Endodermal cell (in vitro differentiated cells): ENCODE measurements at places on chromosomes 13 and 19. TPM values are rescaled to one million over a fixed set of nuclear protein-coding genes. Genes with fewer than 3 reads are reported as not detected.
A peak's percentile ranks its signal among the peaks of the same experiment; 100 is the strongest.

DNA sequence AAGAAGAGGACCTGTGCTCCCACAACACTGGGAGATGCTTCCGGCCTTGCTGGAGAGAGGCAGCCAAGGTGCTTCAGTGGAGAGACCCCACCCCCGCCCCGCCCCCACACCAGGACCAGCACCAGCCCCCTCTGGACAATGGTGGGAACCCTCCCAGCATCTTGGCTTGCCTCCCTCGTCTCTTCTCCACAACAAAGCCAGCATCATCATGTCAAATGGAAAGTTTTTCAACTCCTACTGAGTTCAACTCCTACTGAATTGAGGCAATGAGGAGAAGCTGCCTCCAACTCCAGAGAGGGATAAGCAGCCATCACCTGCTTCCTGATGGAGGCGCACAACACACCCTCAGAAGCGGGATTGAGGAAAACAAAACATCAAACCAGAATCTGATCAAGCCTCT is 12.8 kb downstream of the DEDD2 start:
- H3K4me3 ChIP-seq: no peak overlapping the region
- H3K4me1 ChIP-seq: no peaks in the 10 kb centered on the region
- H3K36me3 ChIP-seq: peaks cover 63% of the 10 kb centered on the region
- H3K27me3 ChIP-seq: no peaks in the 10 kb centered on the region
- no peak overlapping the region for H3K27ac ChIP-seq

DNA sequence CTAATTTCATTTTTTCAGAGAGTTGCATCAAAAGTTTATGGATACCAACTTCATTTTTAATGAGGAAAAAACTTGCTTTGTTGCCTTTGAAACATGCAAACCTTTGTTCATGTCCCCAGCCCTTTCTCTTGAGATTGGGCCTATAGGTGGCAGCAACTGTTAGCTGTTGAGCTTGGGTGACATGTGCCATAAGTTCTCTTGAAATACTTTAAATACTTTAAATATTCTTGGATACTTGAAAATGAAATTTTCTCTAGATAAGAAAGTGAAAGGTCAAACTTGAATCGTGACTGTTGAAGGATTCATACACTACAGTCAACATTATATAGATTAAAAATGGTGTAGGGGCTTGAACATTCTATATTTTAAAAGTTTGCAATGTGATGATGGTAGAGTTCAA is 294.9 kb downstream of the NDFIP2 start:
- H3K27me3 ChIP-seq: no peaks in the 10 kb centered on the region
- peak; percentile 75 for DNase-seq
- H3K27ac ChIP-seq: no peak overlapping the region
- no peaks in the 10 kb centered on the region for H3K36me3 ChIP-seq
- H3K4me1 ChIP-seq: peaks cover 17% of the 10 kb centered on the region

DNA sequence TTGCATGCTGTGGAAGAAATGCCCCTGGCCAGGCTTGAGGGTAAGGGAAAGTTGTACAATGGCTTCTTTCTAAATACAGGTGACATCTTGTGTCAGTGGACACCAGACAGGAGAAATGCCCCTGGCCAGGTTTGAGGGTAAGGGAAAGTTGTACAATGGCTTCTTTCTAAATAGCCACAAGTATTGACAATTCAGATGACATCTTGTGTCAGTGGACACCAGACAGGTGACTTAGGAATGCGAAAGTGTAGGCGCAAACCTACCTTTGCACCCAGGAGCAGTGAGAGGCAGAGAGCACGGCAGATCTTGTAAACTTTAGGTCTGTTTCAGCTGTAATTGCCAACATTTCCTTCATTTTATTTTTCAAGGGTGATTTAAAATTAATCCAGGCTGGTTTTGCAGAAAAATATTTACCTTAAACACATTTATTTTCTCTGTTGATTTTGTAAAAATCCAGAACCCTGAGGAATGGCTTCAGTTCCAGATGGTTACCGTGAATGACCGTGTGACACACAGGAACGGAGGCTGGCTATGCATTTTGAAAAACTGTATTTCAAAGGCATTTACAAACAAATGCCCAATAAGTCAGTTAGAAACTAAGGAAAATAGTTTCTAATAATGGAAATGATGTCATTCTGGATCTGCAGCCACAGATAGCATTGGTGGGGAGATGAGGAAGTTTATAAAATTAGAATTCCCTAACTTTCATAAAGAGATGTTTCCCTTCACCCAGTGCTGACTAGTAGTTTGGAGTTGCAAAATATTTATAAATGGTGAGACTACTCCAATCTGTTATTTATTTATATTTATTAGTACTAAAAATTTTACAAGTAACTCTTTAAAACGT is 34.9 kb downstream of the TNFSF13B start:
- no peak overlapping the region for H3K4me3 ChIP-seq
- H3K27ac ChIP-seq: no peak overlapping the region
- H3K4me1 ChIP-seq: no peaks in the 10 kb centered on the region

DNA sequence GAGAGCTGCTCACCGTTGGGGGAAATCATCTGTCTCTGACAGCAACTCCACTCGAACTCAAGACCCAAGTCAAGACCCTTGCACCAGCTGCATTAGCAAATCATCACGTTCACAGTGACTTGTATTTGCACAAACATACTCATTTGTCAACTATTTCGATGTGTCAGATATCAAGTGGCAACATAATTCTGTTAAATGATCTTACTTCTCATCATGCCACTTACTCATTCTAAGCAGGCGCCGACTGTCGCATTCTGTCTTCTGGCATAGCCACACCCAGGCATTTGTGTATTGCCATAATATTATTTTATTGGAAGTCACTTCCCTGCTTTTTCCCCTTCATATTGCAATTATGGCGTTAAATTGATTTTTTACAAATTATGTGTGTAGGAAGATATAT is 23.0 kb upstream of the ATP1A3 start:
- no peak overlapping the region for H3K4me3 ChIP-seq
- no peaks in the 10 kb centered on the region for H3K36me3 ChIP-seq
- DNase-seq: no peak
- no peak overlapping the region for H3K27ac ChIP-seq
- H3K27me3 ChIP-seq: no peaks in the 10 kb centered on the region

GRCh38 chr19:33424181-33424580 is 50.7 kb downstream of the CEBPG start:
- no peaks in the 10 kb centered on the region for H3K36me3 ChIP-seq
- H3K27me3 ChIP-seq: no peaks in the 10 kb centered on the region
- H3K27ac ChIP-seq: no peak overlapping the region
- no peaks in the 10 kb centered on the region for H3K4me1 ChIP-seq
- H3K4me3 ChIP-seq: no peak overlapping the region
- no peak for DNase-seq

- no peaks in the 10 kb centered on the region for H3K27me3 ChIP-seq
- no peak overlapping the region for H3K27ac ChIP-seq
- no peaks in the 10 kb centered on the region for H3K36me3 ChIP-seq
- peak; percentile 48 for DNase-seq
Observed at GRCh38 chr19:15577184-15577771, 37.7 kb upstream of the CYP4F8 start.

- DNase-seq: peak; percentile 59
- H3K27ac ChIP-seq: no peak overlapping the region
- no peak overlapping the region for H3K4me3 ChIP-seq
- H3K27me3 ChIP-seq: no peaks in the 10 kb centered on the region
- no peaks in the 10 kb centered on the region for H3K36me3 ChIP-seq
Observed at GRCh38 chr19:3178973-3179738, 587 bp downstream of the S1PR4 start.

GRCh38 chr19:44908836-44909261 is 3.3 kb downstream of the APOE start:
- H3K4me3 ChIP-seq: no peak overlapping the region
- H3K27me3 ChIP-seq: no peaks in the 10 kb centered on the region
- peaks cover 4% of the 10 kb centered on the region for H3K4me1 ChIP-seq
- peaks cover 19% of the 10 kb centered on the region for H3K36me3 ChIP-seq
- no peak overlapping the region for H3K27ac ChIP-seq
- DNase-seq: no peak

- no peaks in the 10 kb centered on the region for H3K27me3 ChIP-seq
- H3K4me3 ChIP-seq: no peak overlapping the region
- no peaks in the 10 kb centered on the region for H3K4me1 ChIP-seq
- H3K27ac ChIP-seq: peak overlapping the region; percentile 41
Observed at GRCh38 chr19:34232566-34233481, 21.5 kb upstream of the GARRE1 start.

DNA sequence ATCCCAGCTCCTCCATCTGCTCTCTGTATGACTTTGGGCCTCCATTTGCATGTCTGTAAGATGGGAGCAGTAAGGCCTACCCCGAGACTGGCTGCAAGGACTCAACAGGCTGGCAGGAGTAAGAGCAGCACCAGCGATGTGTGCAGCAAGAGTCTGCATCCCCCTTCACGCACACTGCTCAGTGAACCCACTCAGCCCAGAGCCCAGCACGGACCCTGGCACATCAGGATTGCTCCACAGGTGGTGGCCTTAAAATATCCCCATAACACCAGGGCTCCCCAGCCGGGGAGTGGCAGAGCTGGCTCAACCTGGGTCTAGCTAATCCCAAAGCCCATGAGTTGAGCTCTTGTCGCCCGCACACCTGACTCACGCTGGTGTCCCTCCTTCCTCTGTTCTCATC is 23.4 kb downstream of the VRK3 start:
- H3K4me3 ChIP-seq: no peak overlapping the region
- no peak overlapping the region for H3K27ac ChIP-seq

DNA sequence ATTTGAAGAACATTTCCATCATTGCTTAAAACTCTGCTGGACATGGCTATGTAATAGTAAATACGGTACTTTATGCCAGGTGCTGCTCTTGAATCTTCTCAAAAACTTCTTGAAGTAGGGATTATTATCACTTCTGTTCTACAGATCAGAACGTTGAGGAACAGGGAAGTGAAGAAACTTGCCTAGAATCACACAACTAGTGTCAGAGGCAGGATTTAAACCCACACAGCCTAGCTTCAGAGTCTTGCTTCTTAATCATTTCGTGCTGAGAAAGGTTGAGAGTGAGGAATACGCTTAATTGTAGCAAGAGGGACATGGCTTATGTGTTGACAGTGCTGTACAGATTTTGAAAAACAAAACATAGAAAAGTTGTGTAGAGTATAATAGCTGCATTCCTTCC is 13.5 kb downstream of the TM9SF2 start:
- H3K27me3 ChIP-seq: no peaks in the 10 kb centered on the region
- DNase-seq: no peak
- no peak overlapping the region for H3K27ac ChIP-seq
- no peak overlapping the region for H3K4me3 ChIP-seq
- no peaks in the 10 kb centered on the region for H3K4me1 ChIP-seq

DNA sequence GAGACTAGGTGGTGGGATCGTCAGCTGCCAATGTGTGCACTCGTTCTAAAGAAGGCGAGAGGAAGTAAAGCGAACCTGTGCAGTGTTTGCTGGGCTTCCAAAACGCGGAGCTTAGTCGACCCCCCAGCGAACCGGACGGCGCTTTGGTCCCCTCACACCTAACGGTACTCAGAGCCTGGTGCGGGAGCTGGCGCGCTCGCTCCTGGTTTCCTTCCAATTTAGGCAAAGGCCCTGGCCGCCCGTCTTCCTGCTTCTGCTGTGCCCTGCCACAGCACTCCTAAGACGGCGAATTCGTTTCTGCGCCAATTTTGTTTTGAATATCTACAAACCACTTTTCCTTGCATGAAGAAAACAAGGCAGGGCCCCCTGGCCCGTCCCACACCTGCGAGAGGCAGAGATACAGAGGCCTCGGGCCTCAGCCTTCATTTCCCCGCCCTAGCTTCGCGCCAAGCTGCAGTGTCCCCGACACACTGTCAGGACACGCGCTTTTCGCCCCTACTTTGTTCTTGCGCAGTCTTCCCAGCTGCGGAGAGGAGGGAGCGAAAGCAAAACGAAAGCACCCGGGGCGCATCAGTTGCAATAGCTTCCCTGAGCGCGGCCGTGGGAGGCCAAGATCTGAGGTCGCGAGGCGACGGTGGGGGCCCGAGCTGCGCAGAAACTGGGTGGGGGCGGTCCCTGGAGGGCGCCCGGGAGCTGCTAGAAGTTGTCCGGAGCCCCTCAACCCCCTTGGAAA is 111.9 kb downstream of the KCNRG start:
- peaks cover 84% of the 10 kb centered on the region for H3K27me3 ChIP-seq
- peaks cover 18% of the 10 kb centered on the region for H3K4me1 ChIP-seq
- no peaks in the 10 kb centered on the region for H3K36me3 ChIP-seq
- no peak overlapping the region for H3K27ac ChIP-seq

GRCh38 chr13:43905435-43906031 is 25.8 kb downstream of the LACC1 start:
- no peak overlapping the region for H3K27ac ChIP-seq
- no peaks in the 10 kb centered on the region for H3K4me1 ChIP-seq
- no peaks in the 10 kb centered on the region for H3K27me3 ChIP-seq

MAG gene
- 0.32 TPM in 1 of 2 replicates, not detected in the other for total RNA-seq

FLT3LG gene
- total RNA-seq: 0.75 to 2.3 TPM (median 1.2 TPM) in 3 replicates

FGF9 gene
- 0.07 TPM in 1 of 2 replicates, not detected in the other for total RNA-seq
